NK-92 treated with Interleukin-12 subunit alpha and Interleukin-12 subunit beta, amount 100 ng/mL, for 24 hours (cell line): ENCODE measurements at places on chromosomes 5 and 9.

DNA sequence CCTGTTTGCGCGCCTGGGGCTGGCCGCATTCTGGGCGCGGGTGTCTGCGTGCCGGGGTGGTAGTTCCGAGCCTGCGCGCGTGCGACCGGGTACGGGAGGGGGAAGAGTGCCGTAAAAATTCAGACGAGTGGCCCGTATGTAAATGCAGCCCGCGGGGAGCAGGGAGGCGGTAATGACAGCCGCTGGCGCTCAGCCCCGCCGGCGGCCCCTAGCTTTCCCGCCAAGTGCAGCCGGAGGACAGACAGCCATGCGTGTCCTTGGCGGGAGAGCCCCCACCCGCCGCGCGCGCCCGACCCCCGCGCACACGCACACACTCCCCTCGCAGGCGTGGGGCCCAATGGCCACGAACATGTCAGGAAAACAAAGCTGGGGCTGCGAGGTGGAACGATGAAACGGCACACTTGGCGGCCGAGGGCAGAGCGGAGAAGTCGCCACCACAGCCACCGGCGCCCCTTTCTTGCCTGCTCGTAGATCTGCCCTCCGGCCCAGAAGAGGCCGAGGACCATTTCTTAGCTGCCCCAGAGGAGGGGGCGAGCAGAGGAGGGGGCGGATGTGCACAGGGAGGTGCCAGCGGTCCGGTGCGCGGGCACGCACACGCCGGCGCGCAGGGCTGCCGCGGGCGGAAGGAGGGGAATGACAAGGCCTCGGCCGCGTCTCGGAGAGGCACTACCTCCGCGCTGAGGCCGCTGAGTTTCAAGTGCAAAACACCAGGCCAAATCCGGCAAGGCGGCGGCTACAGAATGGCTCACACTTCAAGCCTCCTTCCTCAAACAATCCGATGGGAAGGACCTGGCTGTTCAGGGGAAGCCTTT lies 208.4 kb downstream of the MEF2C start:
- no peak for DNase-seq

DNA sequence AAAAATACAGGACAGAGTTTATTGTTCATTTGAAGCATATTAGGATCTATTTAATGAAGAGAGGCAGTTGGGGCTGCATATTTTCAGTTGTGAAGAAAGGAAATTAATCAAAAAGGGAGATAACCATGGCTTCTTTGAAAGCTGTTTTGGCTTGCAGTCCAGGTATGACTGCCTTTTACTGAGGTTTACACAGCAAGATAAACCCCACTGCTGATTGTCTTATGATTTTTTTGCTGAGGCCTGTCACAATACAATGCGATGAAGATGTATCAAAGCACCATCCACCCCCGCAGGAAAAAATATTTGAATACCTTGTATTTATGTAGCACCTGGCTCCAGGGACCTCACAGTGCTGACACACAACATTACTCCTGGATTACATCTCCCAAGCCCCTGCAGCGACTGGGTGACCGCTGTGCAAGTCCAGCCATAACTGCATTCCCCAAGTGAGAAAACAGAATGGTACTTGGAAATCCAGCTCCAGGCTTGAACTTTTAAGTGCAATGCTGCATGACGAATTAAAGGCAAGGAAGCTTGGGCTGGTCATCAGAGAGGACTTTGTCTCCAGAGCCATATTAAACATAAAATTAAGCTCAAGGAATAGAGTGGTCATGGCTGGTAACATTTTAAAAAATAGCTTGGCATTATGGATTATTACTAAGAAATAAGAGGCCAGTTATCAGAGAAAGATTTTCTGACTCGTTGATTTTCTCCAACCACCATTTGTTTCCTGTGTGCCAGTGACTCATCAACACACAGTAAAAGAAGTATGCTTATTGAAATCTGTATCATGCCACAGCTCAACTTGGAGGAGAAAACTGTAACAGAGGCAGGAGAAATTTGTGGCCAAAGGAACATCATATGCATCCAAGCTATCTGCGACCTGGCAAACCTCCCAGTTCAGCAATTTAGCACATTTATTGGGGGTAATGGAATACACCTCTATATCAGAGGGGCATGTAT lies 374.2 kb downstream of the MAN2A1 start:
- DNase-seq = no peak

GRCh38 chr5:181281077-181281983 lies 20.4 kb upstream of the TRIM52 start:
- DNase-seq = no peak

GRCh38 chr5:167894631-167895472 lies 396.6 kb upstream of the WWC1 start:
- no peak for DNase-seq

DNA sequence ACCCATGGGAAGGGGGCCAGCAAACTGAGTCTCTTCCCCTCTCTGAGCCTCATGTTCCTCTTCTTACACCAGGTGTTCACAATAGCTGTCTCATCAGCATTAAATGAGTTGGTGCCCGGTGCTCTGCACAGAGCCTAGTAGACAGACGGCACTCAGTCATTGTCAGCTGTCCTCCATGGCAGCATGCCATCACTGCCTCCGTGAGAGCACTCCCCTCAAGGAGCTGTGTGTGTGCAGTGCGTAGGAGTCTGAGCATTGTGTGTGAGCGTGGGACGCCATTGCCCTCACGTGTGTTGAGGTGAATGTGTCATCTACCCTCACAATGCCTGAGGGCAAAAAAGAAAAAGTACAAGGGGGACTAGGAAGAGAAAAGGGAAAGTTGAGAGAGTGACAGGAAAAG lies 536.5 kb downstream of the CDK5RAP2 start:
- no peak for DNase-seq

DNA sequence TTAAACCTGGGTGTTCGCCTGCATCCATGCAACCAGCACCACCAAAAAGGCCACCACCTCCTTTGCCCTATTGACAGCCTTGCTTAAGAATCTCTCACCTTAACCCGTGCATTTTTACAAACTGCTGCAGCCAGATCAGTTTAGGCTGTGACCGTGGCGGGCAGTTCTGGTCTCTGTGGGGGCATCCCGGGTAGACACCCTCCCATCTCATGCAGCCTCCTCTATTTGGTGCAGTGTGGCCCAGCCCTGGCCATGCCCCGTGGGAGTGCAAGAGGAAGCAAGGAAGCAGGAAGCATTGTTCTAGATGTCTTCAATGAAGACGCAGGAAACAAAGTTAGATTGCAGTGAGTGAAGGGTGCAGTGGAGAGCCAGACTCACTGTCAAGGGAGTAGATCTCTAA lies 108.8 kb upstream of the MVB12B start:
- DNase-seq = no peak

DNA sequence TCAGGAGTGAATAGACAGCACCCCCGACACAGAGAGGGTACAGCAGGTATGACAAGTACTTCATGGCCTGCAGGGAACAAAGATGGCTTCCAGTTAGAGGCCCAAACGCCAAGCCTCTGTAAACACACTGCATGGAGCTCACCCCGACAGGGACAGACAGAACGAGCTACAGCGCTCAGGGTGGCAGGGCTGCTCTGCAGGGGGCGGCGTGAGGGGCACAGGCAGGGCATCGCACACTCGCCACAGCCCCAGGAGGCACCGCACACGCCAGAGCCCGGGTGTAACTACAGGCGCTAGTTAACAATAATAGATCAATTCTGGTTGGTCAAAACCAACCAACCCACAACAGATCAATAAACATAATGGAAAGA lies 21.1 kb downstream of the CLPTM1L start:
- no peak for DNase-seq

DNA sequence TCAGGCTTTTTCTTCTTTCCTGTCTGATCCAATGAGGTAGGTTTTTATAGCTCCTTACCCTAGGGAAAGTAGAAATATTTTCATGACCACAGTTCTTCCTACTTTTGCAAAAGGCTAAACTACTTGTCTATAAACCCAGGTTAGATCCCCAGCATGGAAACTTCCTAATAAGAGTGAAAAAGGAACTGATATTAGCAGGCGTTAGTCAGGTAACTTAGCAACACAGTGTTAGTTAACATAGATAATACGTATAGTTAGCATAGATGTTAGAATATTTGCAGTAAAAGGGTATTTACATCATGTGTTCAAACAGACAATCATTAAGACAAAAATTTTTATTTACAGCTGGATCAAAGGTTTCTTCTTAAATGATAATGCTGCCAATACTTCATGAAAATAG lies 162.9 kb upstream of the DAB2 start:
- no peak for DNase-seq

- no peak for DNase-seq
These were observed 286.4 kb downstream of the GADD45G start for GRCh38 chr9:89891221-89891590.

DNA sequence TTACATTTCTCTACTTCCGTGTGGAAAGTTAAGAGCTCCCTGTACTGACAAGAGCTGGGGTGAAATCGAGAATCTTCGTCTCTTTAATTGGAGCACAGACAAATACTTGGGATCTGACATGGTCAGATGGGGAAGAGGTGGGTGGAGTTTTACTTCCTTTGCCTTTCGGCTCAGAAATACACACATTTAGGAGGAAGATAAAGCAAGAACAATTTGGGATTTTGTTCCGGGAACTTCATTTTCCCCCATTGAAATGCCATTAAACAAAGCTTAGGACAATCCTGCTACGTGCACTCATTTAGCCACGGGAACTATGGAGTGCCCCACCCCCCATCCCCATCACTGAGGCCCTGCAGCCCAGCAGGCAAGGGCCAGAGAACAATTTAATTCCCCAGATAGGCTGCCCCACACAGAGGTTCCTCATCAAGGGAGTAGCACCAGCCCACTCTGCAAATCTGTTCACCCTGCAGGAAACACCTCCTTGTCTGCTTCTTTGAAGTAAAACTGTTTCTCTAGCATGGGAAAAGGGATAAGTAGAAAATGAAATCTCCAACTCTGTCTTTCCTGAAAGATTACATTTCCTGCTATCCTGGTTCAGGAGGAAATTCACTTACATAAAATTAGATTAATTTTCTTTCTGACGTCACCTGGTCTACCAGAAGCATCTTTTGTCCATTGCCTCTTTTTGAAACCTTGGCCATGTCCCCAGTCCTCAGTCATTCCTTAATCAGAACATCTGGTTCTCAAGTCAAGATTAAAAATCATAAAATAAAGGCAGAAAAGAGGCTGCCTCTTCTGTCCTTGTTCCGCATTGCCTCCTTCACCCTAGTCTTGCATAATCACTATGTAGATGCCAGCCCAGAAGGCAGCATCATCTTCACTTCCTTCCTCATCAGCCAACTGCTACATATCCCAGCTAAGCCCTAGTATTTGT lies 206.4 kb downstream of the ENC1 start:
- DNase-seq = no peak

DNA sequence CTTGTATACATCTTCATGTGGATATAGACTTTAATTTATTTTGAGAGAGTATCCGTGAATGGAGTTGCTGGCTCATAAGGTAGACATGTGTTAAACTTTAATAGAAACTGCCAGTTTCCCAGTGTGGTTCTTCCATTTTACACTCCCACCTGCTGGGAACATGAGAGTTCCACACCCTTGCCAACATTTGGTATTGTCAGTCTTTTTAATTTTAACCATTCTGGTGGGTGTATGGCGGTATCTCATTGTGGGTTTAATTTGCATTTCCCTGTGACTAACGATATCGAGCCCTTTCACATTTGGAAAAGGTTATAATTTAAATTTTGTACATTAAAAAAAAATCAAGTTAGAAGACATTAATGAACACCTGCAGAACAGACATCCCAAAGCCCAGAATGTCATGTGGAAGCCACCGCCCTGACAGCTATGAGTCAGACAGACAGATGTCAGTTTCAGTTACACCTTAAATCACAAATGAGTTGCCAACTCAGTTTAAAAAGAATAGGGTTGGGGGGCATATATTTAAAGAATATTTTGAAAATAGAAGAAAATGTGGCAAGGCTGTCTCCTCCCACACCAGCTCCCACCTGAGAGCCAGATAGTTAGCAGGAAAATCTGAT lies 36.9 kb downstream of the ANKRD33B start:
- DNase-seq = no peak

- DNase-seq = no peak
These were observed 380.9 kb downstream of the TLE1 start for GRCh38 chr9:81308404-81308803.

DNA sequence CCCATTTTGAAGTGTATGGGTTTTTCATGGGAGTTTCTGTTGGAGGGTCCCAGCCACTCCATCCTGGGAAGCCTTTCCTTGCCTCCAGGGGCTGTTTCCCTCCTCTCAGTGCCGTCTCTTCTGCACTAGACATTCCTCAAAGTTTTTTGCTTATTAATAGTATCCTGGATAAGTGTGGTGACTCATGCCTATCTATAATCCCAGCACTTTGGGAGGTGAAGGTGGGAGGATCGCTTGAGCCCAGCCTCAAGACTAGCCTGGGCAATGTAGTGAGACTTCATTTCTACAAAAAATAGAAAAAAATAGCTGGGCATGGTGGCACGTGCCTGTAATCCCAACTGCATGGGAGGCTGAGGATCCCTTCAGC lies 43.1 kb downstream of the RALGPS1 start:
- DNase-seq = no peak

DNA sequence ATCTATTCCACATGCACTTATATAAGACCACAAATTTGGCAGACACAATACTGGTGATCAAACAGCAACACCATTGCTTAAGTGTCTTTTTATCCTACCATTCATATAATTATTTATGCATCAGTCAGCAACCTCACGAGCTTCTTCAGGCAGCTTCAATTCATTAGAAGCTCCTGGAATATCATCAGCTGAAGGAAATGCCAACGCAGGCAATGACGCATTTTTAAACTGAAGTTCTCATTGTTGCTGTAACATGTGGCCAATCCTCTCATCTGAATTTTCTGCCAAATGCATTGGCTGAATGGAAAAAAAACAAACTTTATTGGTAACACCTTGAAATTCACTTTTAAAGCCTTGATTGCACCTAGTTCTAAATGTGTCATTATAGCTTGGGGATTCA lies 376.4 kb upstream of the RGMB start:
- no peak for DNase-seq

GRCh38 chr5:110105692-110106091 lies 416.0 kb downstream of the MAN2A1 start:
- DNase-seq = no peak

GRCh38 chr9:77871483-77871882 lies 160.1 kb downstream of the GNAQ start:
- DNase-seq = no peak

DNA sequence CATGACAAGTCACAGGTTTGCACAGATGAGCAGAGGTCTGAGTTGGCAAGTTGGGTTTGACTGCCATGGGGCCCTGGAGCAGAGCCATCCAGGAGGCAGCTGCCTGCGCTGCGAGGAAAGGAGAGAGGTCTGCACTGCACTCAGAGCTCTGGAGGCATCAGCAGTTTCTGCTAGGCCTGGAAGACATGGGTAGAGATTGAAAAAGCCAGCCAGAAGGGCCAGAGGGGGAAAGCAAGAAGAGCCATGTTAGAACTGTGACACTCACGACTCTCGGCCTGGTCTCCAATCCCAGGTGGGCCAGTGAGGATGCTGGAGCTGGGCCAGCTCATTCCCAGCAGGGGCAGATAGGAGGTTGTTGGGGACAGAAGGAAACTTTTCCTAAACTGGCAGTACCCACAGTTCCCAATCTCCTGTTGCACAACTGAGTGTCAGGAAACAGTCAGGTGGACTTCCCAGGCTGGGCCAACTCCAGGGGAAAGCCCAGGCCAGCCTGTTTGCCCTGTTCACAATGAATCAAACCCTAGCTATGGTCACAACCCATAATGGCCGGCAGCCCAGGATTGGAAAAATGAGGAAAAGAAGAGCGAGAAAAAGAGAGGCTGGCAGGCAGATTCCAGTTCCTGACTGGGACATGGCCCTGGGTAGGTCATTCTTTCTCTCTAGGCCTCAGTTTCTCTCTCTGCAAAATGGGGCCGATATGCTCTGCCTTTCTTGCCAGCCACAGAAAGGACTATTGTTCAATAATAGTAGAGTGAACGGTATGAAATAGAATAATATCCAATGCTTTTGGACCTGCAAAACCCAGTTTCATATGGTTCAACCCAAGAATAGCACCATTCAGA lies 7.8 kb upstream of the ORM1 start:
- no peak for DNase-seq
